Activated gamma-delta T cell treated with Interleukin-2 at 50 U/mL for 16 hours (primary cell): ENCODE measurements at places on chromosomes 6 and 20.

DNA sequence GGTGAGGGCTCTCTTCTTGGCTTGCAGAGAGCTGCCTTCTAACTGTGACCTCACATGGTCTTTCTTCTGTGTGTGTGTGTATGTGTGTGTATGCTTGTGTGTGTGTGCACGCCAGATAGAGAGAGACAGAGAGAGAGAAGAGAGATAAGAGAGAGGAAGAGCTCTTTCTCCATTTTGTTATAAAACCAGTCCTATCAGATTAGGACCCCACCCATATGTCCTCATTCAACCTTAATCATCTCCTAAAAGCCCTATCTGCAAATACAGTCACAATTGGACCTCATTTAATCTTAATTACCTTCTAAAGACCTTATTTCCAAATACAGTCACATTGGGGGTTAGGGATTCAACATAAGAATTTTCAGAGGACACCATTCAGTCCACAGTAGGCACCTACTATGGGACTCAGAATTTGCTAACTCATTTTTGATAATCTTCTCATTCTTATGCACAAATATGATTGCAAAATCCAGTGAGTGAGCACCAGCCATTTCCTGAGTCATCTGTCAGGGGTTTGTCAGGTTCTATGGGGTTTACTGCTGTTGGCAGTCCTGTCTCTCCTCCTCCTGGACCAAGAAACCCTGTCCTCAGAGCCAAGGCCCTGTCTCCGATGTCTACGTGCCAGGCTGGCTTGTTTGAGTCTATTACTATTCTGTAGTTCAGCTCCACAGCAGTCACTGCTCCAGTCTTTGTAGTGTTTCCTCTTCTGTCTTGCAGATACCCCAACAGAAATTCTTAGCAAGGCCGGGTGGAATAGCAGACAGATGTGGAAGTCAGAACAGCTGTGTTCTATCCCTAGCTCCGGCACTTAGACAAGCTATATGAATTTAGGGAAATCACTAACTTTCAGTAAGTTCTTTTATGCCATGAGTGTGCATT lies 59.0 kb upstream of the FAM184A start:
- no peak for DNase-seq

DNA sequence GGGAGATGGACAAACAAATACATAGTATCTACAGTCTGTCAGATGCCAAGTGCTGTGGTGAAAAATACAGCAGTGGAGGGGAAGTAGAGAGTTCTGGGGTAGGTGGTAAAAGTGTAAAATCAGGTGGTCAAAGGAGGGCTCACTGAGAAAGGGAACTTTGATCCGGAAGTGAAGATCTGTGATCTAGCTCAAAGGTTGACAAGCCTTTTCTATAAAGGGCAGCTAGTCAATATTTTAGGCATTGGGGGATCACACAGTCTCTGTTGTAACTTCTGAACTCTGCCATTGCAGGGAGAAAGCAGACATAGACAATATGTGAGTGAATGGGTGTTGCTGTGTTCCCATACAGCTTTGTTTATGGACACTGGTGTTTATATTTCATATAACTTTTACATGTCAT lies 38.6 kb downstream of the SH3BGRL2 start:
- DNase-seq: no peak

- DNase-seq: no peak
Observed at GRCh38 chr6:35694462-35694861, 5.7 kb upstream of the FKBP5 start.

DNA sequence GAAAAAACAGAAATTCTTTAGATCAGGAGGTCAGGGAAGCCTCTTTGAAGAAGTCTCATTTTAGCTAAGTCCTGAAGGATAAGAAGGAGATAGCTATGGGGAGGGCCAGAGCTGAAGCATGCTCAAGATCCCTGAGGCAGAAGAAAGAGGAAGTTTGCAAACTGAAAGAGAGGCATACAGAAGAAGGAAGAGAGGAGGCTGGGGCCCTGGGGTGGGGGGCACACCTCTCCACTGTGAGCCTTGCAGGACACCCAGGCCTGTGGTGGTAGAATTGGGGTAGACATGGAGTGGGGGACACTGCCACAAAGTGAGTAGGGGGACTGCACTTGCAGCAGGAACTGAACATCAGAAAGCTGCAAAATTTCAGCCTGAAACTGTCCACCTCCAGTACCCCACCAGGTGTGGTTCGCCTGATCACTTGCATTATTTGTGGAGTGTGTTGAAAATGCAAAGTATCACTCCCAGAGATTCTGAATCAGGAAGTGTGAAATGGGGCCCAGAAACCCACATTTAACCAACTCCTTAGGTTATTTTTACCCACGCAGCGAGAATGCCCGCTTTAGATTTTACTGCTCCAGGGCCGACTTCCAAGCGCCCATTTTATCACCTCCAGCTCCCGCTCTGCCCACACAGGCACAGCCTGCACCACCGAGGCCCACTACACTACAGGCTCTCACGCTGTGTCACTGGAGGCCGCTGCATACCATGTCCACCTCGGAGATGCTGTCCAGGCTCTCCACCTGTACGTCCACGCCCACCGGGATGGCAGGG lies 44.0 kb downstream of the GABRR2 start:
- DNase-seq: no peak

DNA sequence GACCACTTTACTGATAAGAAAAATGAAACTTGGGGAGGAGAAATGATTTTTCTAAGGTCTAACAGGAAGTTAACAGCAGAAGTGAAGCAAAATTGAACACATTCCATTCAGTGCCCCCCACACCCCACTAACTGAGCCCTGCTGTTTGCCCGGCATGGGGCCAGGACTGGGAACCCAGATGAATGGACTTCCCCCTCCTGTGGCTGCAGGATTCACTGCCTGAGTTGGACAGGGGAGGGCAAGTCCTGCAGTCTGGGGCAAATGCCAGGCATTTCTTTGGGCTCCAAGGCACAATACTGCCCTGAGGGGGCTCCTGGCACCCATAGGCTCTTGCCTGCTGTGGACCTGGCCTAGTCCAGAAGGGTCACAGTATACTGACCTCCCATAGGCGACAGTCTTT lies 28.3 kb downstream of the FYN start:
- DNase-seq: no peak

DNA sequence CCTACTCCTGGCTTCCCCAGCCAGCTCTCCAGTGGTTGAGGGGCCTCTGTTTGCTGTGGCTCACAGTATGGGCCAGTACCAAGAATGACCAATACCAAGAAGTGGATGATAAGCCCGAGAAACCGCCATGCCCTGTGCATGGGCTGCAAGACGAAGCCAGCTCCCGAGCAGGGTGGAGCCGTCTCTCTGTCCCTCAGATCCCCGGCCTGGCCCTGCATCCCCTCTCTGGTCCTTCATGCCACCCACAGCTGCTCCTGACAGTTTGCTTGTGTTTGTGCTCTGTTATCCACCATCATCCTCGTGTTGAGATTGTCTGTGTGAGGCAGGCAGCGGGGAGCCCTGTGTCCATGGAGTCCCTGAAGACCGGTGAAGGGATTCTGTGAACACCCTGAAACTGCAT lies 36.1 kb downstream of the GABRR2 start:
- DNase-seq: no peak

DNA sequence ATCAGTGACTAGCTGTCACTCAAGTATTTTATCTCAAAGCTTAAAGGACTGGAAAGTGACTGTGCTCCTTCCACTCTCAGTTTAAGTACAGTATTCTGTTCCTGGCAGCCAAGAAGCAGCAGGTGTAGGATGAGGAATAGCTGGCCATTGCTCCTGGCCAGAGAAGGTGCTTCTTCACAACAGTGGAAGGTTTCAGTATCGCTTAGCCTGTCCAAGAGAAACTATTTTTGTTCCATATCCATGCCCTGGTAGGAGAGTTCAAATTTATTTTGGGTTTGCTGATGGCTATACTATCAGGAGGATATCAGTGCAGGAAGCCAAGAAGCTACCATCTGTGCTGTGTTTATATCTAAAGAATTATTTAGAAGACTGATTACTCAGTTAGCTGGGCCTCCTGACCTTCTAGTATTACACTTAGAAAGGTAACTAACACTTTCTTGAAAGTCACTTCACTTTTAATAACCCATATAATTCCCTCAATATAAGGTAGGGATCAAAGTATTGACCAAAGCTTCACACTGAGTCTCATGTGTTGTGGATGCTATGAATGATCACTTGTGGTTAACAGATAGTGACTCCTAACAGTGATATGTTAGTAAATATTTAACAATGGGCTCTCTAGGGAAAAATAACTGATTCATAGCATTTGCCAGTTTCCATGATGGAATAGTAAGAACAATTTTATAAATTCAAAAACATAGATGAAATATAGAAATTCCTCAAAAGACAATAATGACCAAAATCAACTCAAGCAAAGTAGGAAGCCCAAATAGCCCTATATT lies 99.9 kb downstream of the AIG1 start:
- DNase-seq: no peak

GRCh38 chr6:154433477-154434241 lies 76.8 kb downstream of the CNKSR3 start:
- no peak for DNase-seq
